ENCODE measurements at places on chromosomes 5 and 9.
A peak's percentile ranks its signal among the peaks of the same experiment; 100 is the strongest.

DNA sequence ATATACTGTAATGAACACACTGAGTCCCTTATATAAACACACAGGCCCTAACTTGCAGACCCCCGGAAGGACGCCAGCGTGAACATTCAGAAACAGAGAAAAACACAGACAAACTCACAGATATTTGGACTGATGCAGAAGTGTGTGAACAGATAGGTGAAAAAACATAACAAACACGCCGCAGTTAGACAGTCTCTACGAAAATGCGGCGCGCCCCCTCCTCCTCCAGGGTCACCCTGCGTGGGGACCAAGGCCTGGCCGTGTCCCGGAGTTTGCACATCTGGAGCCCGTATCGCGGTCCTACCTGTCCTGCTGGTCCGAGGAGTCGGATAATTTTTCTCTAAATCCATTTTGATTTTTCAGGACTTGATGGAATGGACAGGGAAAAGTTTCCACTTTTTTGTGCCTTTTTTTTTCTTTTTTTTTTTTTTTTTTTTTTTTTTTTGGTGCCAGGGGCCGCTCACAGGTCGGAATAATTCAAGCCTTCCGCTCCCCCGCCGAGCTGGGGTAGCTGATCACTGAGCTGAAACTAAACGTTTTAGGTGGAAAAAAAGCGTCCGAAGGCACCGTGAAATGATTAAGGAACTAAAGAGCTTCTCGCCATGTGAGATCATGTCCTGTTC lies at the start of gene PAX5:
PAX5 (minus strand) TSS at position 587 of the 623 bp plus-strand sequence; CDS start at position 350, 237 bp downstream.
- no peak within 1 kb of the TSS for H3K27ac ChIP-seq
- H3K4me3 ChIP-seq, result no peak within 1 kb of the TSS
- no peak for DNase-seq
- no peaks in the 10 kb centered on the region for H3K36me3 ChIP-seq

DNA sequence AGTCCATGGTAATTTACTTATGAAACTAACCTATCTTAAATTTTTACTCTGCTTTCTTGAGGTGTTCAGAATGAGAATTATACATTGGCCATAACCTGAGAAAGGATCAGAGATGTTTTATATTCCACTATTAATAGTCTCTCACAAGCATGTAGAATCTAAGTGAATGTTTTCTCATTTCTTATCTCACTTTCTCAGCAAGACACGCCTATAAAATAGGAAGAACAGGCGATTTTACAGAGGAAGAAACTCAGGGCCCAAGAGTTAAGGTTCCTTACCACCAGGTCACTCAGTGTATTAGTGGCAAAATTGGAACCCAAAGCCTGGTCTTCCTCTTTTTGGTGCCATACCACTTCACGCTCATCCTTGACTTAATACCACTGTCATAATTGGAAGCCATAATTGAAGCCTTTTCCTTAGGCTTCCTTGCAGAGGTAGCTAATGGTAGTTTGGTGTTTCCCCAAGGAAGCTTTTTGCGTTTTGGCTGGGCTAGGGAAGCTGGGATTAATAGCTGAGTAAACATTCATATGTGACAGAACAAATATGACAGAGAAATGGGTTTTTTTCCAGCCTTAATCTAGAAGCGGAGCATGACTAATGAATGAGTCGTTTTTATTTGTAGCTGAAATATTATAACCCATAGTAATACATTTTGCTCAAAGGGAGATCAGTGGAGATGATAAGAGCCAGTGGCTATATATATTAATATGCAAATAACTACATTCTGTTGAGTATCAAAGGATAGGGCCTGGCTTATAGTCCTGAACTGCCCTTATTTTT lies 16.9 kb downstream of the HMGXB3 start:
- peak; percentile 66 for DNase-seq
- no peak overlapping the region for H3K4me3 ChIP-seq
- no peak overlapping the region for H3K27ac ChIP-seq
- peaks cover 8% of the 10 kb centered on the region for H3K4me1 ChIP-seq
- no peaks in the 10 kb centered on the region for H3K27me3 ChIP-seq
- peaks cover 36% of the 10 kb centered on the region for H3K36me3 ChIP-seq

DNA sequence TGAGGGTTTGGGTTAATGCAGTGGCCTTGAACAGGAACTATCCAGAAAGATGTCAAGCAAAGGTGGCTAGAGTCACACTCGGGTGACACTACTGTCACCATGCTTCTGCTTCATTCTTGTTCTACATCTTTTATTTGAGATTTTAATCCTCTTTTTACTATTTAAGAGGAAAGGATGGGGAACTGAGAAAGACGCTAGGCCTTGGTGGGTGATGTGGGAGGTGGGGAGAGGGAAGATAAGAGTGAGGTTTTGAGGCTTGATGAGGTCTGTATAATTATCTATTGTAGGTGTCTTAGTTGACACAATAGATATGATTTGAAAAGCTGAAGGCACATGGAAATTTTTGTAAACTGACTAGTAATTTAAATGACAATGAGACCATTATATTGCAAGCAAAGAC lies 3.5 kb upstream of the BASP1 start:
- no peaks in the 10 kb centered on the region for H3K36me3 ChIP-seq
- H3K27ac ChIP-seq, result no peak overlapping the region
- DNase-seq, result no peak
- no peaks in the 10 kb centered on the region for H3K27me3 ChIP-seq

- H3K36me3 ChIP-seq, result no peaks in the 10 kb centered on the region
- no peak overlapping the region for H3K4me3 ChIP-seq
- H3K27me3 ChIP-seq, result no peaks in the 10 kb centered on the region
- no peak overlapping the region for H3K27ac ChIP-seq
- peaks cover 2% of the 10 kb centered on the region for H3K4me1 ChIP-seq
- DNase-seq, result peak; percentile 36
Observed at GRCh38 chr9:95133325-95133705, 184.2 kb downstream of the FANCC start.

GRCh38 chr5:127957183-127957582 lies 126.4 kb upstream of the SLC12A2 start:
- H3K27me3 ChIP-seq, result no peaks in the 10 kb centered on the region
- peaks cover 8% of the 10 kb centered on the region for H3K4me1 ChIP-seq
- H3K4me3 ChIP-seq, result no peak overlapping the region

DNA sequence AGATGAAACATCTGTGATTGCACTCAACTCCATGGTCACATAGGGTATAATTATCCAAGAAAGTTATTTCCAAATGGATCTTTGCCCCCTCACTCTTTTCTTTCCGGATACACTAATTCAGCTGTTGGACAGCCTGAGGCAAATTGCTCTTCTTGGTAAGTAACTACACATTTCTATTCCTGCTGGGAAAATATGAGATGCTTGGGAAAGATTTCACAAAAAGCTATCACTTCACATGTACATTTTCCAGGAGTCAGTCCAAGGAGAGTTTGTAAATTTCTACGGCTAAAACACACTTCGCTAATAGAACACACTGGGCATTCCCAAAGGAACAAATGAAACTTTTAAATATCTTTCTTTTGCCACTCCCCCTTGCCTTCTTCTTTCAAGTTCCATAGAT lies 123.0 kb upstream of the GRIA1 start:
- H3K27ac ChIP-seq, result no peak overlapping the region
- no peak for DNase-seq
- no peaks in the 10 kb centered on the region for H3K4me1 ChIP-seq
- no peaks in the 10 kb centered on the region for H3K36me3 ChIP-seq
- no peaks in the 10 kb centered on the region for H3K27me3 ChIP-seq

DNA sequence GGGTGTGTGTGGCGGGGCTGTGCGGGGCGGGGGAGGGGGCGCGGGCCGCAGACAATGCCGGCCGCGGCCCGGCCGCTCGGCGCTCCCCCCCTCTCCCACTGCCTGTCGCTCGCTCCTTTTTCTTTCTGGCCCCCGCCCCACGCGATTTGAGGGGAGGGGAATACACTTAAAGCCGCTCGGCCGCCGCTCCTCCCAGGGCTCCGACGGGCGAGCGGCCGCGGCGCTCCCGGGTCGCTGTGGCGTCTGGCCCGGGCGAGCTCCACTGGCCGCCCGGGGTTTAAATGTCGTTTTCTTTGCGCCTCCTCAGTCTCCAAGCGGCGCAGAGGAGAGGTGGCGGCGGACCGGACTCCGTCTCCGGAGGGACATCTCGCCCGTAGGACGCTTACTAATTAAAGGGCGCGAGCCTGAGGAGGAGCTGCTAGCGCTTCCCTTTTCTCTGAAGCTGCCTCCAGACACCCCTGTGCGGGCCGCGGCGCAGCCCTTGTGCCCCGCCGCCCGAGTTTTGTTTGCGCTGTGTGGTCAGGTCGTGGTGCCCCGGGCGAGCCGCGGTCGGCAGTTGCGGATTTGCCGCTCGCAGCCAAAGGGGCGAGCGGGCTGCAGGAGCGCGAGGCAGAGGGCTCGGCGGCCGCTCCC lies 1.4 kb downstream of the ZSWIM6 start:
- peaks cover 2% of the 10 kb centered on the region for H3K36me3 ChIP-seq
- H3K27me3 ChIP-seq, result no peaks in the 10 kb centered on the region
- H3K4me1 ChIP-seq, result peaks cover 14% of the 10 kb centered on the region
- peak overlapping the region; percentile 96 for H3K4me3 ChIP-seq
- H3K27ac ChIP-seq, result peak overlapping the region; percentile 89
- no peak for DNase-seq

DNA sequence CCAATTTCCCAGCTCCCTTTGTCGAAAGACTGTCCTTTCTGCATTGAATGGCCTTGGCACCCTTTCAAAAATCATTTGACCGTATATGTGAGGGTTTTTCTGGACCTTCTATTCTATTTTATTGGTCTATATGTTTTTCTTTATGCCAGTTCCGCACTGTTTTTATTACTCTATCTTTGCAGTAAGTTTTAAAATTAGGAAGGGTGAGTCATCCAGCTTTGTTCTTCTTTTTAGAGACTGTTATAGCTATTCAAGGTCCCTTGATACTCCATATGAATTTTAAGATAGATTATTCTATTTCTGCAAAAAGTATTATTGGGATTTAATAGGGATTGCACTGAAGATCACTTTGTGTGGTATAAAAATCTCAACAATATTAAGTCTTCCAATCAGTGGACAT lies 44.2 kb upstream of the STARD4 start:
- H3K27ac ChIP-seq, result no peak overlapping the region
- no peaks in the 10 kb centered on the region for H3K36me3 ChIP-seq
- no peak overlapping the region for H3K4me3 ChIP-seq
- H3K27me3 ChIP-seq, result no peaks in the 10 kb centered on the region
- DNase-seq, result no peak

DNA sequence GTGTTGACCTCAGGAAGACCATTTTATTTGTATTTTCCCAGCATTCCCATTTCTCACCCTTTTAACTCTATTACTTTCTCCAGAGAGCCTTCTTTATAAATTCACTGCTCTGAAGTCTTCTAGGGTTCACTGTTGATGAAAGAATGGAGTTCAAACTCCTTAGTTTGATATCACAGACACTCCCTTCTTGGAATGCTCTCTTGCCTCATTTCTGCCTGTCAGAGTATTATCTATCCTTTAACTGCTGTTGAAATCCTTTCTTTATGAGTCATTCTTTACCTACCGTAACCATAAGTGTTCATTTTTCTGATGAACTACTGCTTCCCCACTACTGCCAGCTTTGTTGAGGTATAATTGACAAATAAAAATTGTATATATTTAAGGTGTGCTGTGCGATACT lies 4.3 kb downstream of the RIC1 start:
- H3K4me3 ChIP-seq, result no peak overlapping the region
- no peak overlapping the region for H3K27ac ChIP-seq
- peaks cover 4% of the 10 kb centered on the region for H3K36me3 ChIP-seq
- H3K27me3 ChIP-seq, result no peaks in the 10 kb centered on the region
- H3K4me1 ChIP-seq, result peaks cover 2% of the 10 kb centered on the region

DNA sequence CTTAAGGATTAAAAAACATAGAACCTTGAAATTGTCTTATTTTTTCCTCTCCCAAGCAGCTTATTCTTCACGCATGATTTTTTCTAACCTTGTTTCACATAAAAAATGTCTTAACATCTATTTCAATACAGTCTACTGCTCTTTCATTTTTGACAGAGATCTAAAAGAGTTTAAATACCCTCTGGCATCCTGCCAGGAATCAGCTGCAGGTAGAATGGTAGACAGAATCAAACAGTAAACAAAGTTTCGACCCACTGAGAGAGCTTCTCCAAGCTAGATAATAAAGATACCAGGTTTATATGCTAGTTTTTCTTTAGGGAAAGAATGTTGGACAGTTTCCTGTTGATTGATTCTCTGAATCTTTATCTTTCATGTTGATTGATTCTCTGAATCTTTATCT lies 555.8 kb upstream of the CDH9 start:
- H3K27me3 ChIP-seq, result no peaks in the 10 kb centered on the region
- no peak for DNase-seq
- H3K36me3 ChIP-seq, result no peaks in the 10 kb centered on the region
- no peaks in the 10 kb centered on the region for H3K4me1 ChIP-seq
- H3K27ac ChIP-seq, result no peak overlapping the region

DNA sequence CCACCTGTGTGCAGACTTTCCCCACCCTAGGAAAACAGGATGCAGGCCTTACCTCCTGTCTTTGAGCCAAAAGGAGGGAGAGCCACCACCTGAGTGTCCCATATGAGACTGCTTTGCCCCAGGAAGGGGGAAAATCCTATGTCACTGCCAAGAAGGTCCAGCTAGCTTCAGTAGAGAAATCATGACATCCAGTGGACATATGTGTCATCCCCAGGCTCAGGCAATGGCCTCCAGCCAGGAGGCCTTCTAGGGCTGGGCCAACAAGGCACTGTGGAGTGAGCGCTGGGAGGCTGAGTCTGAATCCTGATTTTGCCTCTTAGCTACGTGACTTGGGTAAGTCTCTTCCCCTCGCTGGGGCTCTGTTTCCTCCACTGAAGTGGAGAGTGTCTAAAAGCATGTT lies 60.2 kb downstream of the SMIM23 start:
- no peak overlapping the region for H3K27ac ChIP-seq
- H3K4me1 ChIP-seq, result no peaks in the 10 kb centered on the region
- H3K4me3 ChIP-seq, result no peak overlapping the region
- DNase-seq, result peak; percentile 41

- no peaks in the 10 kb centered on the region for H3K36me3 ChIP-seq
- H3K27me3 ChIP-seq, result no peaks in the 10 kb centered on the region
- no peaks in the 10 kb centered on the region for H3K4me1 ChIP-seq
- H3K27ac ChIP-seq, result peak overlapping the region; percentile 32
- H3K4me3 ChIP-seq, result peak overlapping the region; percentile 98
Observed at GRCh38 chr5:119070578-119070827, 384 bp upstream of the DMXL1 start.

- peak overlapping the region; percentile 93 for H3K4me3 ChIP-seq
- H3K27me3 ChIP-seq, result no peaks in the 10 kb centered on the region
- H3K27ac ChIP-seq, result peak overlapping the region; percentile 97
- DNase-seq, result peak; percentile 48
- H3K4me1 ChIP-seq, result 0 out of 2 replicates have a peak, but pooled peaks cover 3% of the 10 kb centered on the region
Observed at GRCh38 chr5:55533521-55534435, 986 bp downstream of the PLPP1 start.

GRCh38 chr9:36151316-36152210 lies 15.0 kb downstream of the GLIPR2 start:
- peak; percentile 64 for DNase-seq
- H3K27ac ChIP-seq, result no peak overlapping the region
- H3K4me3 ChIP-seq, result no peak overlapping the region
- H3K4me1 ChIP-seq, result peaks cover 30% of the 10 kb centered on the region

GRCh38 chr9:93683331-93684134 lies 107.1 kb downstream of the PHF2 start:
- no peaks in the 10 kb centered on the region for H3K27me3 ChIP-seq
- H3K27ac ChIP-seq, result no peak overlapping the region
- H3K4me3 ChIP-seq, result no peak overlapping the region

- H3K27me3 ChIP-seq, result no peaks in the 10 kb centered on the region
- H3K27ac ChIP-seq, result no peak overlapping the region
- no peaks in the 10 kb centered on the region for H3K4me1 ChIP-seq
- no peaks in the 10 kb centered on the region for H3K36me3 ChIP-seq
- DNase-seq, result no peak
Observed at GRCh38 chr5:5781335-5781734, 358.9 kb downstream of the ICE1 start.
